SK-N-MC (cell line): ENCODE measurements at places on chromosomes 1 and 21.

DNA sequence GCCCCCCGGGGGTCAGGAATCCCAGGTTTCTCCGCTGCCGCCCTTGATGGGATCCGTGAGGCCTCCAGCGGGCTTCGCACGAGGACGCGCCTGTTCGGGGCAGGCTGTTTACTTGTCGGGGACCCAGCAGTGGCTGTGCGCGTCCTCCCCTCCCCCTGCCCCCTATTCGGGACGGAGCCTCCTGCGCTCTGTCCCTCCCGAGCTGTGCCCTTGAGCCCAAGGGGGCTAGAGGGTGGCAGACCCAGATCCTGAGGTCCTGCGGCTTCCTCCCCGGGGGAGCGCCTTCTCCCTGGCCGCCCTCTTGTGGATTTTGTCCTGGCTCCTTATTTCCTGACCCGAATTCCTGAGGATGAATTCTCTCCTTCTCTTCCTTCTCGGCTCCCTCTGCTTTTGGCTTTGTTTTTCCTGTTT is 38.4 kb downstream of the PIK3CD start:
- DNase-seq: no peak

DNA sequence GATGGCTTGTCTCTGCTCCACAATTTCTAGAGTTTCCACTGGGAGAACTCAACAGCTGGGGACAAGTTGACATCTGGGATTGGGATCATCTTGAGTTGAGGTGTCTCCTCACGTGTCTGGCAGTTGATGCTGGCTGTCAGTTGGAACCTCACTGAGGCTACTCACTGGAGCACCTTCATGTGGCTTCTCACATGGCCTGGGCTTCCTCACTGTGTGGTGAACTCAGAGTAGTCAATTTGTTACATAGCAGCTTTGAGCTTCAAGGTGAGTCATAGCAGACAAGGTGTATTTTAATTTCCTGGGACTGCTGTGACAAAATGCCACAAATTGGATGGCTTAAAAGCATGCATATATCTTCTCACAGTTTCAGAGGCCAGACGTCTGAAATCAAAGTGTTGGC is 44.0 kb downstream of the NTNG1 start:
- DNase-seq: no peak

- DNase-seq: no peak
These were observed 1.1 kb upstream of the TMEM167B start for GRCh38 chr1:109089242-109090015.

DNA sequence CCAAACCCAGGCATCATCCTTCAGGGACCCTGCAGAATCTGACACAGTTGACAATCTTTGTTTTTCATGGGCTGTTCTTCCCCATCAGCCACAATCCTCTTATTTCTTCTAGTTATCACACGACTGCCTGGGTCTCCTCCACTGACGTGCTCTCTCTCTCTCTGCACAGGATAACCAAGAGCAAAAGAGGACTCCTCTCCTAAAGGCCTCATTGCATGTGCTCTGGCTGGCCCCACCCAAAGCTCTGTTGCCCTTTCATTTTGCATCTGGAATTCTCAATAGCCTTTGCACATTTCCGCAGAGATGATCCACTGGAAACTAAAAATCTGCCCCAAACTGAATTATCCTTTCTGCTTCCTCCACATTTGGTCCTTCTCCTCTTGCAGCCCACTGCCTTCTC is 58.5 kb downstream of the KANK4 start:
- no peak for DNase-seq
